ENCODE measurements at places on chromosomes 3 and 15. TPM values are rescaled to one million over a fixed set of nuclear protein-coding genes. Genes with fewer than 3 reads are reported as not detected.
A peak's percentile ranks its signal among the peaks of the same experiment; 100 is the strongest.

Gene C3orf33
- polyA plus RNA-seq, result 1.4 TPM

Gene CFAP100
- not detected for polyA plus RNA-seq

Gene NUP210
- polyA plus RNA-seq, result 0.92 TPM

Gene HEMK1
- 24.8 TPM for polyA plus RNA-seq

Gene SEMA7A
- 1.7 TPM for polyA plus RNA-seq

Gene PLA2G4D
- 3.2 TPM for polyA plus RNA-seq

Gene MST1R
- 15.9 TPM for polyA plus RNA-seq

Gene ZNF501
- 1.2 TPM for polyA plus RNA-seq

Gene KLHL6
- polyA plus RNA-seq, result 0.76 TPM

Gene RHCG
- polyA plus RNA-seq, result 0.19 TPM

Gene ATR
- polyA plus RNA-seq, result 6.0 TPM

Gene SEMA3G
- 2.3 TPM for polyA plus RNA-seq

Gene SLC2A2
- polyA plus RNA-seq, result not detected

Gene CCDC80
- polyA plus RNA-seq, result 7.4 TPM

Gene TTC21A
- 5.1 TPM for polyA plus RNA-seq

Gene ZNF660
- 0.44 TPM for polyA plus RNA-seq

DNA sequence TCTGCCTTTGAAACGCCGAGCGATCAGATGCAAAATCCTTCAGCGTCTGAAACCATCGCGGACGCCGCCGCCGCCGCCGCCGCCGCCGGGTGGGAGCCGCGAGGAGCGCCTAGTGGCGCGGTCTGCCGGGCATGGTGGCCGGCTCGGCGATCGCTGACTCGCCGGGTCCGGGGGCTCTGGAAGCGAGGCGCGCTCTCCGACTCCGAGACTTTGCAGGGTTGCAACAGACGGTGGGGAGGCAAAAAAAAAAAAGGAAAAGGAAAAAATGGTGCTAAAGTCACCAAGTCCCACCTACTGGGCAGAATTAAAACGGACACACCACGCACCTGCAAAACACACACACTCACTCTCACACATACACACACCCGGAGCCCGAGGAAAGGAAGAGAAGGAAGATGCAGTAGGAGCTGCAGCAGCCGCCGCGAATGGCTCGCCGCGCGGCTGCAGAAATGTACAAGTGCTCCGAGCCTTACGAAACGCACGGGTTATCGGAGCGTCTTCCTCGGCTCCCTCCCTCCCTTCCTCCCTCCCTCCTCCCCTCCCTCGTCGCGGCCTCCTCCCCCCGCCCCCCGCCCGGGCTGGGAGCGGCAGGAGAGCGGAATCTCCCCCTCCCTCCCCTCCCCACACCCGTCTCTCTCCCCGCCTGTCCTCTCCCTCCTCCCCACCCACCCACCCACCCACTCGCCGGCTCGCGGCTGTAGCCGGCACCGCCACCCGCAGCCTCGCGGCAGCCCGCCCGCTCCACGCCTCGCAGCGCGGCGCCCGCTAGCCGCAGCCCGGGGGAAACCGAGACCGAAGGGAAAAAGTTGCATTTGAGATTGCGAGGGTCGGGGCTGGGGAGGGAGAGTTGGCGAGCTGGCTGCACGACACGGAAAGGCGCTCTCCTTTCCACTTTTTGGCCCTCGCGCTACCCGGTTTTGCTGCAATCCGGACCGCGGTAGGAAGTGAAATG lies at the start of gene NTRK3:
TSS of gene NTRK3 (minus strand) at position 461 of the 952 bp plus-strand sequence. CDS start 586 bp downstream, outside the sequence.
- DNase-seq, result no peak

- DNase-seq, result no peak
These were observed 82.4 kb upstream of the RASGRF1 start for GRCh38 chr15:79172801-79173460.

- DNase-seq, result peak; percentile 48
These were observed 21.9 kb downstream of the GABRA5 start for GRCh38 chr15:26888761-26889160.

GRCh38 chr3:156817646-156818272 lies 8.4 kb upstream of the LEKR1 start:
- no peak for DNase-seq

- DNase-seq, result no peak
These were observed 154.6 kb downstream of the B3GALNT1 start for GRCh38 chr3:160950542-160950941.

DNA sequence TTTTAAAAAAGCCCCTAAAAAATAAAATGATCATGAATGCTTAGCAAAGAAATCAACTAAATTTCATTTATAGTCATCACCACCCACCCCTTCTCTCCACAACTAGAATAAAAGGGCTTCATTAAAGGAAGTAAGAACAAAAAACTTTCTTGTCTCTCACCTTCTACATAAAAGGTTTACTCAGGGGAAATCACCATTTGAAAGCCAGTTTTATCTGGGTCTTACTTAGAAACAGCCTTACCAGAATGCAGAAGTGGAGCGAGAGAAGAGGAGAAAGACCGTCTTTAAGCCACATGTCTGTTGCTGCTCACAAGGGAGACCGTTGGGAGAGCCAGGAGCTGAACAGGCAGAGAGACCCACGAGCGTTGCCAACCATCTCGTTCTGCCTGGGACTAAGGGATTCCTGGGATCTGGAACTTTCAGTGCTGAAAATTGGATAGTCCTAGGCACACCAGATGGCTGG lies 350.1 kb upstream of the PROK2 start:
- no peak for DNase-seq

DNA sequence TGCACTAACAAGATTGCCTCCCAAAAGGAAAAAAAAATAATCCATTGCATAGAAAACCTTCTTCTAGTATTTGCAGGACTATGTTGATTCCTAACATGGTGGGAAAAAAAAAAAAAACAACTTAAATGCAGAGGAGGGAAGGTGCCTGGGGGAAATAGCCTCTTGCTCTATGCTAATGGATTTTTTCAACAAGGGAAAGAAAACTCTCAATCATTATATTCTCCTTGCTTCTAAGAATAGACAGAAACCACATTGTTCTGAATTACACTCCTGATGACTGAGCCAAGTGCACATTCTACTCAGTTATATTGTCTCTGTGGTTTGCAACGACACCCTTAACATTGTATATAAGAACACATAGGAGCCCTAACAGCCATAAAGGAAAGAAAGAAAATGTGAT lies 760.2 kb downstream of the NAALADL2 start:
- no peak for DNase-seq

DNA sequence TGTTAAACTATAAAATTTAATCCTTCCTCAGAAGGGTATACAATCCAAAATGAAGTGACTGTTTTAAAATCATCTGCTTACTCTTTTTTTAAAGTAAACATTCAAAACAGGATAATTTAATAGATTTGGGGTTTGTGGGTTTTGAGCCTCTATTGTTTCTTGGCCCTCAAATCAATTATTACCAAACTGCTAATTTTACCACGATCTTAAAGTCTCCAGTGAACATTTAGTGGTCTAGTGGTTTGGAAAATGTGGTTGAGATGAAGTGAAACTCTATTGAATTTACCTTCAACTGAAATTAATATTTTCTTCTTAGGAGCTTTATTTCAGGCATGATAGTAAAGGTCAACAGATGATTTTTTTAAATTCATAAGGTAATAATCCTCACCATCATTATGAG lies 11.2 kb upstream of the ATP11B start:
- no peak for DNase-seq

DNA sequence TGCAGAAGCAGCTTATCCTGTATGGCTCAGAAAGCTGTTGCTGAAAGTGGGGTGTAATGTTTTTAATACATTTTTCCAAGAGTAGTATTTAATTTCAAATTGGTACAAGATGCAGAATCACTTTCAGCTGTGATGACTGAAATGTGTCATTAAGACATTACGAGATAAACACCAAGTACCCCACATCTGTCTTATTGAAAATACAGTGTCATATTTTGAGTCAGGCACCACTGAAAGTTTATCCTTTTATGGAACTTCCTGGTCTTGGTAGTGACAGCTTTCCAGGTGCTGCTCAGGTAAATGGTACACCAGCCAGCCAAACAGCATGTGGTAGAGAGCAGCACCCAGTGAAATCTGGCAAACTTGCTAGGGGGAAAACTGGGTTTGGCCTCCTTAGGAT lies 16.9 kb downstream of the ASTE1 start:
- no peak for DNase-seq

- no peak for DNase-seq
These were observed 82.6 kb upstream of the PPIB start for GRCh38 chr15:64245405-64245804.

DNA sequence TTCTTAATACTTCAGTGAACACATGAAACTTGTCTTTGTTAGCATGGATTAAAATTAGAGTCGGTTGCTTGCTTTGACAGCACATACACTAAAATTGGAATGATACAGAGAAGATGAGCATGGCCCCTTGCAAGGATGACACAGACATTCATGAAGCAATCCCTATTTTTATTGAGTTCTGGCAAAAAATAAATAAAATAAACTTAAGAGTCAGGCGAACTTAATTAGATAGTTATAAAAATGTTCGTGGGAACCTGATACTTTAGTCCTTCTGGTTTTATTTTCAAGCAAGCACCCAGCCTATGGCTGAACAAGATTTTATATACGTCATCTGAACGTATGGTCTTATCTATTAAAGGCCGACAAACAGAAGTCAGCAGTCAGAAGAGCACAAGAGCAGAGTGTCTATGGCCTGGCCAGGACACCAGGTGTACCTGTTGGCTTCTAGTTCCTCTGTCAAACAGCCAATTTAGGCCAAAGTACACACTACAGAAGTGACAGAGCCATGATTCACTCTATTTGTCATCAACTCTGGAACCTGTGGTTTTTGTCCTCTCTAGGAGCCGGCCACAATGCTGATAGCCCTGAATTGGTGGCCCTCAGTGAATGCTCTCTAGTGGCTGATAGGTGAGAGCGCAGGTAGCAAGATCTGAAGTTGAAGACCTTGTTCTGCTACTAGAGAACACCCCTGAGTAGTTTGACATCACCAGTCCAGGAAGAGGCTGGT lies 64.3 kb downstream of the LEO1 start:
- DNase-seq, result peak; percentile 64

DNA sequence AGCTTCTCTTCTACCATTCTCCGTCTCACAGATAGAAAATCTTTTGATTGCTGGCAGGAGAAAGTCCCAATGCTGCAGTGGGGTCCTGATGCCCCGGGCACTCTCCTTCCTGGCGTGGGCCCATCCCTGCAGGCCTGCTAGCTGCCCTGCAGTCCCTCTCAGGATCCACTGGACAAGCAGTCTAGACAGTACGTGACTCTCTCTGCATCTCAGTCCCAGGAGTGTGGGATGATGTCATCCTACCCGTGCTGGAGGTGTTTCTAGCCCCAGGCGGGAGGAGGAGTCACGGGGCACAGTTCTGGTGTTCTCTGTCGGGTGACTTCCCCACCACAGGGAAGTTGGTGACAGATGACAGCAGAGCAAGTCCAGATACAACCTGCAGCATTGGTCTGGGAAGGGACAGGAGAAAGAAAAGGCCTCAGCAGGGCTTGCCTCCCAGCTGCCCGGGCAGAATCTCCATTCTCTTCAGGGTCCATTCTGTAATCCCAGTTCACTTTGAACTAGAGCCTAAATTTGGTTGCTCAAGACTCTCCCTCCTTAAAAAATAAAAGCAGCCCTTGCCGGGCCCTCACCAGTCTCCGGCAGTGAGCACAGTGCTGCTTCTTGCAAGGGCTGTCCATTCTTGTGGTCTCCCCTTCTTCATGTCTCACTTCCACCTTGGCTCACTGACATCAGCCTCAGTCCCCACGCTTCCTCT lies 30.6 kb downstream of the SLC28A1 start:
- DNase-seq, result peak; percentile 85

GRCh38 chr3:112247900-112248299 lies 46.1 kb downstream of the SLC9C1 start:
- no peak for DNase-seq

DNA sequence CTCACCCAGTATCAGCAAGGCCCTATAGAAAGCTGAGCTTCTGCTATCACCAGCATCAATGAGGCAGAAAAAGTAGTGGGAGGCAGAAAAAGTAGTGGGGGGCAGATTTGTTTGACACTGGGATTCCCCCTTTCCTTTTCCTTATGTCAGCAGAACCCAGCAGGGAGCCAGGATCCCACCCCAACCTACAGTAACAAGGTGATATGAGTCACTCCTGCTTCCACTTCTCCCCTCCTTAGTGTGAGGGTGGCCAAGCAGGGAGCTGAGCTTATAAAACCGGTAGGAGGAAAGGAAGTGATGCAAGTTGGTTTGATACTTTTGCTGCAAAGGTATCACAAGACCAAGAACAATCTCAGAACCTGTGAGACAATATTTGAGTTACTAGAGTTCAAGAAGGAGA lies 128.7 kb downstream of the SCAPER start:
- no peak for DNase-seq

- DNase-seq, result no peak
These were observed 268.8 kb upstream of the ARHGEF26 start for GRCh38 chr3:153852355-153852754.

- no peak for DNase-seq
These were observed 872.9 kb downstream of the NAALADL2 start for GRCh38 chr3:175732017-175732416.

DNA sequence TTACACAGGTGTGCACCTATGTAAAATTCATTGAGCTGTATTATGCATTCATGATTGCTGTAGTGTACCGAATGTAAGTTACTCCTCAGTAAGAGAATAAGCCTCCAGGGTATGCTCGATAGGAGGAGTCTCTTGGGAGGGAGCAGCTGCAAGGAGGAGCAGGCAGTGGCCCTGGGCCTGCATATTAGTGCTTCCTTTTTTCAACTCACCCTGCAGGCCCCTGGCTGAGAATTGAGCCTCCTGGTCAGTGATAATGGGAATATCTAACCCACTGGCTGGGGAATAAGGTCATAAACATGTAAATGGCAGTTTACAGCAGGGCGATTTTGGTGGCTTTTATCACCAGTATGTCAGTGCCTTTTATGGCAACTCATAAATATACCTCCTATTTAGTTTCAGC lies 21.7 kb upstream of the SFMBT1 start:
- DNase-seq, result no peak

DNA sequence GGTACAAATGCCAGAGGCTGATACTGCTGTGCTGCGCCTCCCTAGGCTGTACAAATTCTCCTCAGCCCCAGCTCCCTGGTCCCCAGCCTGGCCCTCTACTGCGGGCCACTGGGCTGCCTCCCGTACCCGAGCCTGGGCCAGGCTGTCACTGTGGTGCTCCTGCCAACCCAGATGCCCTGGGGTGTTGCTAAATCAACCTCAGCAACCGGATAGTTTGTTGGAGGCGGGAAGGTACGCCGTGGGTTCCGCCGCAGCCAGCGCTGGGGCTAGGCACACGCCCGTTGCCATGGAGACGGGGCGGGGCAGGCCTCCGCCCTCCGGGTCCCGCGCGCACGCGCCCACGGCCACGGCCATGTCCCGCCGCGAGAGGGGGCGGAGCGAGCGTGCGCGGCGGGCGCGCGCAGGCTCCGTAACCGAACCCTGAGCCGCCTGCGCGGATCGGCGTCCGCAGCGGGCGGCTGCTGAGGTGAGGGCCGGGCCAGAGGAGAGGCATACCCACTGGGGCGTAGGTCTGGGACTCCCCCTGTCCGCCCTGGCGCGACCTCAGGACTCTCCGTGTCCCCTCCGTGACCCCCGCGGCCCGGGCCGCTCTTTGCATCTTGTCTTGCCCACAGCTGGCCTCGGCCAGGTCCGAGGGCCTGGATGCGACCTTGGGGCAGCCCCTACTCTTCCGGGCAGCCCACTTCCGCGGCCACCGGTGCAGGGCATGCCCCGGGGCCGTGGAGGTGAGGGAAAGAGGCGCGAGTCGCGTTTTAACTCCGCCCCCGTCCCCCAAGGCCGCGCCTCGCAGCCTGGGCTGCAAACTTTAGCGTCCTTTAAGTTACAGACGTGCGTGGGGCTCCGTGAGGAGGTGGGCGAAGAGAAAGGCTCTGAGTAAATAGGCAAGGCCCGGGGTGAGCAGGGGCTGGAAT lies at the start of gene TEX264:
TSS of gene TEX264 (plus strand) at position 430 of the 911 bp plus-strand sequence. CDS start 3,053 bp downstream, outside the sequence.
- peak; percentile 94 for DNase-seq

GRCh38 chr15:97623091-97623661 lies 337.3 kb upstream of the ARRDC4 start:
- DNase-seq, result no peak

Data from stomach (tissue), 19 donors.